Thoracic aorta (tissue), 2 donors: ENCODE measurements at places on chromosomes 7 and 10.

GRCh38 chr10:38127812-38128211 is 33.7 kb downstream of the ZNF37A start:
- no peak for DNase-seq

DNA sequence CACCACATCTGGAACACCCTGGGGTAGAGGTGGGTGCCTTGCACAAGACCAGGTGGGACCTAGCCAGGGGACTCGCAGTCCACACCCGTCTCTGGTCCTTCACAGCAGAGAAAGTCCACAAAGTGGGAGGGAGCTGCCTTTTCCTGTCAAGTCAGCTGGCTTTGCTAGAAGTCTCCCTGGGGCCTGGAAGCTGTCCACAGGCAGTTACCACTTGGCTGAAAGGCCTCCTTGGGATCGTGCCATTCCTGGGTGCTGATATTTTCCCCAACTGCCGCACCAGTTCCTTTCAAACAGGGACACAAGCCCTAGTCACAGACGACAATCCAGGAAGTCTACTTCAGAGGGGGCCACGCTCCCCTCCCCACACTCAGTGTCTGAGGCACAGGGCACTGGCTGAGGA is 75.4 kb downstream of the AFAP1L2 start:
- DNase-seq, result no peak

GRCh38 chr7:30923774-30924413 is 12.2 kb downstream of the AQP1 start:
- no peak for DNase-seq

DNA sequence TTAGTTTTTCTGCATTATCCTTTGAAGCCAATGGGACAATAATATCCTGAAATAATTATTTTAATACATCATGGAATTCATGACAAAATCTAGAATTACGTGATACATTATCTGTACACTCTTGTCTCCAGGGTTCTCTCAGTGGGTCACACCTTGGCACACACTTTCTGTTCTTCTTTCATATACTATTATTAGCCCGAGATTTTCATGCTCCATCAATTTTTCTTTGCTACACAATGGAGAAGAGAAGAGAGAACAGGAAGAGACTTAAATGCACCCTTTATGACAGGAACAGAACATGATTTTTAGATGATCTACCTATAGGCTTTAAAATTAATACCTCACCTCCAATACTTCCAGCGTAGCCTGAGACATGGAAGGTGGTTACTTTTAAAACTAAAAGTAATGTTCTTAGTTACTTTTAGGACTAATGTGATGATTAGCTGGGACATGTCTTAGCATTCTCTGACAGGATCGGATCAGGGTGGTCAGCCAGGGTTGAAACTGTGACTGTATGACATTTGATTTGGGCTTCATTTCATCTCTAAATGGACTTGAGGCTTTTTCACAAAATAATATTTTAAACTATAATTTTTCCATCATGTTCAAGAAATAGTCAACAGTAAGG is 148.2 kb upstream of the WNT16 start:
- no peak for DNase-seq
